ENCODE measurements at places on chromosomes 6 and 20.

DNA sequence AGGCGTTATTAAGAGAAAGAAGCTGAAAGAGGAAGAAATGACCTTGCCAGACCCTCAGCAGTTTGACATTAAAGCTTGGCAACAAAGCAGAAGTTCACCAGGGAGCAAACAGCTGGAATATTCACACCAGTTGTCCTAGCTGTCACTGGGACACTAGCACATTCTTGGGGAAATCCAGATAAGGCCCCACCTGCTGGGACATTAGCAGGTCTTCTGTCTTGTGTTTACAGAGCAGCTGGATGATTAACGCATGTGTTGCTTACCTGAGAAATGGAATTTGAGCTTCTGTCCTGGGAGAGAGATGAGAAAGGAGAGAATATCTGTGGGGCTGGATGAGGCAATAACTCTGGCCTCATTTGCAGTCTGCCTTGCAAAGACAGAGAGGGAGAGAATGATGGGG lies 137.6 kb upstream of the RIN2 start:
- DNase-seq, result no peak

DNA sequence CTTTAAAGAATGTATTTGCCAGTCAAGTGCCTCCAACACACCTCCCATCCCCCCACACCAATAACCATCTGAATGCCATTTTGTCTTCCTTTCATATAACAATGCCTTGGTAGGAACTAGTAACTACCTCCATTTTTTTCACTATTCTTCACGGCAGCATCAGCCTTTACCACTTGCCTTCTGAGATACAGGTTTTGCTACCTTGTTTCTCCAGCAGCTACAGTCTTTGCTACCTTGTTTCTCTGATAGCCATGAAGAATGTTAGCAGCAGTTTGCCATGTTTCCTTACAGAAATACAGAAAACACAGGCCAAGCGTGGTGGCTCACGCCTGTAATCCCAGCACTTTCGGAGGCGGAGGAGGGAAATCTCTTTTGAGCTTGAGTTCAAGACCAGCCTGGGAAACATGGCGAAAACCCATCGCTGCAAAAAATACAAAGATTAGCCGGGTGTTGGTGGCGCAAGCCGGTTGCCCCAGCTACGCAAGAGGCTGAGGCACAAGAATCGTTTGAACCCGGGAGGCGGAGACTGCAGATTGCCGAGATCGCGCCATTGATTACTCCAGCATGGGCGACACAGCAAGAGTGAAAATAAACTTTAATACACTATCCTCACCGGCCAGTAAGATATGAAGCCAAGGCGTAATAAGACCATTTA lies 100.9 kb downstream of the HFE start:
- no peak for DNase-seq

- no peak for DNase-seq
Measured at GRCh38 chr20:63548542-63548941, 993 bp upstream of the SRMS start.

DNA sequence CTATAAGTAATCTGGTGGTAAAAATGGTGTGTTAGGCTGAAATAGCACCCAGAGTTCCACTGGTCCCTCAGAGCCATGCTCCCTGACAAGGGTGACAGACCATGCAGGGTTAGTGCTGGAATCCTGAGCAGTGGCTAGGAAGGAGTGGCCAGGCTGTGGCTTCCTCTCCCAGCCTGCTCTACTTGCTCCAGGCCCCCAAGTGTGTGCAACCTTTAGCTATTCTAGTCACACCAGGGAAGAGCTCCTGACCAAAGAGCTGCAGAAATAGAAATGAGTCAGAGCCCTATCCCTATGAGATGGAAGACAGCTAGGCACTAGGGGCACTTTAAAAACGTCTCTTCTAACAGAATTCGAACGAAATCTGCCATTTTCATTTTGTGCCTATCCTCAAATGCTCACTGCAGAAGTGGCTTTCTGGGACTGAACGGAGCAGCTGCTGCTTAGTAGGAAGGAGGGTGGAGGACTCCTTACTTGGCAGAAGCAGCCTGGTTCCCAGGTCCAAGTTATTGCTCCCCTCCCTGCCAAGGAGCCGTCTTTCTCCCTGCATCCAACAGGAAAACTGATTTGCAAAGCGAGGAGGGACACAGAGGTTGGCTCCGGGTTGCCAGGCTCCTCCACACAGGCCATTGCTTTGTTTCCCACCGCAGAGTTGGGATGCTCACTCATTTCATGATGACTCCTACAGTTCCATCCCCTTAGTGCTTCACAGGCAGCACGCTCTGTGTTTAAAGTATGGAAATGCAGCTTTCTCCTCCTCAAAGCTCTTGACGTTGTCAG lies 754.5 kb downstream of the C6orf118 start:
- no peak for DNase-seq

GRCh38 chr6:105804424-105804823 lies 281.7 kb upstream of the PRDM1 start:
- no peak for DNase-seq

DNA sequence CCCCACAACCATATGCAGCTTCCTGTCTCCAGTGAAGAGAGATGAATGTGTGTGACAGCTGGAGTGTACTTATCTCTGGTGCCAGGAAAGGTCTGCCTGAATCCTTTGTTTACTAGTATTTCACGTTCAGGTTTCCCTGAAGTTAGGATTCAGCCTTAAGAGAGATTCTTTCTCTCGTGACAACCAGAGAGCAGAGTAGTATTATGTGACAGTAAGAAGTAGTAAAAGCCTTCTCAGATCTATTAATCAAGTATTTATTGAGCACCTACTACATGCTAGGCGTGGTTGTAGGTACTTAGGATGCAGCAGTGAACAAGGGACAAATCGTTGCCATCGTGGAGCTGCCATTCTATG lies 949 bp downstream of the KIFC1 start:
- no peak for DNase-seq

GRCh38 chr6:8207191-8207868 lies 105.0 kb upstream of the EEF1E1 start:
- no peak for DNase-seq

GRCh38 chr20:53222932-53223331 lies 250.8 kb downstream of the TSHZ2 start:
- DNase-seq, result no peak

GRCh38 chr6:143880412-143880811 lies 16.1 kb downstream of the ZC2HC1B start:
- no peak for DNase-seq

DNA sequence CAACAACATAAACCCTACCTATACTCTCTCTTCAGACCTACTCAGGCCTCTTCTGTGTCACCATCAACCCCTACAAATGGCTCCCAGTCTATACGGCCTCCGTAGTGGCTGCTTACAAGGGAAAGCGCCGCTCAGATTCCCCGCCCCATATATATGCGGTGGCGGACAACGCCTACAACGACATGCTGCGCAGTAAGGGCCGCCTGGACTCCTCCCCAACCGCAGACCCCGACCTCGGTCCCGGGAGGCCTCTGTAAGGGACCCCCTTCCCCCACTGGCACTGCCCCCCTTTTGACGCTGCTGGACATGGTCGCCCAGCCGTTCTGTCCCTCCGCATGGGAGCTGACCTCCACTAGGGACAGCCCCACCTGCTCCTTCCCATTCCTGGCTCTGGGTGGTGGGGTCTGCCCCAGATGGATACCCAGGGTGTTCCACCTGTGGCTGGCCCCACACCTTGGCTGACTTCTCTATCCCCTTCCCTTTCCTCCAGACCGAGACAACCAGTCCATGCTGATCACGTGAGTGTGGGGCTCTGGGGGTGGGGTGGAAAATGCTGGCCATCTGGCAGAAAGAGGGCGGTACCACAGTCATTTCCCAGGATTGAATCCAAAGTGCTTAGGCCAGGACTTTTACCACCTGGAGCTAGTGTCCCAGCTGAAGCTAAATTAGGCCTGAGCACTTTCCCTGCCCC lies 25.0 kb downstream of the MYH7B start:
- no peak for DNase-seq

GRCh38 chr6:44667668-44668390 lies 280.3 kb downstream of the CDC5L start:
- DNase-seq, result peak; percentile 2

GRCh38 chr6:2582268-2582667 lies 168.5 kb downstream of the MYLK4 start:
- DNase-seq, result no peak

Measured in activated CD8-positive, alpha-beta memory T cell treated with anti-CD3 and anti-CD28 coated beads for 4 hours (primary cell).